ENCODE measurements at places on chromosomes 11 and 22.

GRCh38 chr11:77724636-77725035 is 87.0 kb upstream of the CLNS1A start:
- DNase-seq: no peak

- peak; percentile 48 for DNase-seq
These were observed 973.2 kb downstream of the NTM start for GRCh38 chr11:132343445-132344175.

- no peak for DNase-seq
These were observed 759 bp downstream of the ROBO4 start for GRCh38 chr11:124896821-124897391.

DNA sequence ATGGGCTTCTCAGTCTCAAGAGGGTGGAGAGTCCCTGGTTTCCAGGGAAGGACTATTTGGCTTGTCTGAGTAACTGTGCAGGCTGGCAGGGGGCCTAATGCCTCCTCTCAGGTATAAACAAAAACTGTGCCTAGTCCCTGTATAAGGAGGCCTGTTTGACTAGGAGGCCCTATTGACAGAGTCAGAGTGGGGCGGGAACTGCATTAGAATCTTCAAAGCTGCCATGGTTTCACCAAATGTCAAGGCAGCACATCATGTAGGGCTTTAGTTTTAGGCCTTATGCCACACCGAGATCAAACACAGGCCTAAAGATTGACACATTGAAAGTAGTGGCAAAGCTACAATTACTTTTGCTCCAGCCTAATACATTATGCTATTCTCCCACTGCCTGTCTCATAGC is 611.5 kb upstream of the B3GAT1 start:
- no peak for DNase-seq

DNA sequence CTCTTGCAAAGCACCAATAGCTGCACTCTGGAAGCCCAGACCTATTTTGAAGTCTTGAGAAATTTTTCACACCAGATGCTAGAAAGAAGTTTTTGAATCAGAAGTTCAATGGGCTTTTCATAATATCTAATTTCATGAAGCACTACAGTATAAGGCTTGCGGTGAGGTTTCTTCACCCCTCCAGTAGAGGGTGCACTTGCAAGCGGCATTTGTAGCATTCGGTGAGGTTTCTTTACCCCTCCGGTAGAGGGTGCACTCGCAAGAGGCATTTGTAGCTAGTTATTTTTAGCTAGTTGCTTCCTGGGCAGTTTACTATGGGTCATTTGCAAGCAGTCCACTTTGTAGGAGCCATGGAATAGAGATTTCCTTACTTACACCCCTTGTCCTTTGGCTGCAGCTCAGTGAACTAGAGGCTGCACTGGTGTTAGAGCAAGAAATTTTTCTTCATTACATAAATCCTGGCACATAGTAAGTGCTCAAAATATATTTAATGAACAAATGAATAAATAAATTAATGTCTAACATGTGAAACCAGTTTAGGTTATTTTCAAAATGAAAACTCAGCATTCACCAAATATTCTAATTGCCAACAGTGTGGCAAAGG is 7.8 kb upstream of the NOX4 start:
- no peak for DNase-seq

GRCh38 chr22:19984851-19985811 is 31.5 kb downstream of the ARVCF start:
- DNase-seq: no peak

DNA sequence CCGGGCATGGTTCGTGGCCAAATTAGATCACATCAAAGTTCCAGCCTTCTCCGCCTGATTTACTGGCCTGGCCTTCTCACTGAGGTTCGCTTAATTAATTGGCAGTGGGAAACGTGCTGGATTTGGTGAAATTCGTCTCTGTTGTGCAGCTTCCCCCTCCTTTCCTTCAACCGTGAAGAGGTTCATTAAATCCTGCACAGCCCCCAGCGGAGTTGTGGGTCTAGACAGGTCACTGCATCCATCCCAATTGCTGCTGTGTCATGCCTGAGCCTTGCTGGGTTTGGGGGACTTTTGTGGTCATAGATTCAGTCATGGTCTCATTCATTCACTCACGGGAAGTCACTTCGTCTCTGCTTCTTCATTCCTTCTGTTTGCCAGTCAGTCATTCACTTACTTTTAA is 90.0 kb downstream of the INSC start:
- no peak for DNase-seq

- DNase-seq: peak; percentile 58
These were observed 28.1 kb upstream of the OLFML1 start for GRCh38 chr11:7457211-7457610.

- no peak for DNase-seq
These were observed 135.6 kb downstream of the ST3GAL4 start for GRCh38 chr11:126491092-126491491.
